ENCODE measurements at places on chromosomes 5 and 9. TPM values are rescaled to one million over a fixed set of nuclear protein-coding genes. Genes with fewer than 3 reads are reported as not detected.

Gene PTGES
- total RNA-seq: 20.5 TPM

Gene TAF11L10
- total RNA-seq: not detected

Gene MYMK
- not detected for total RNA-seq

Gene LCP2
- not detected for total RNA-seq

Gene GRAMD2B
- 23.4 TPM for total RNA-seq

All from tracheal epithelial cell (primary cell).